ELR (cell line): ENCODE measurements at places on chromosomes 6 and 20.

GRCh38 chr6:99178168-99178567 lies 171.3 kb downstream of the FAXC start:
- peak; percentile 3 for DNase-seq

DNA sequence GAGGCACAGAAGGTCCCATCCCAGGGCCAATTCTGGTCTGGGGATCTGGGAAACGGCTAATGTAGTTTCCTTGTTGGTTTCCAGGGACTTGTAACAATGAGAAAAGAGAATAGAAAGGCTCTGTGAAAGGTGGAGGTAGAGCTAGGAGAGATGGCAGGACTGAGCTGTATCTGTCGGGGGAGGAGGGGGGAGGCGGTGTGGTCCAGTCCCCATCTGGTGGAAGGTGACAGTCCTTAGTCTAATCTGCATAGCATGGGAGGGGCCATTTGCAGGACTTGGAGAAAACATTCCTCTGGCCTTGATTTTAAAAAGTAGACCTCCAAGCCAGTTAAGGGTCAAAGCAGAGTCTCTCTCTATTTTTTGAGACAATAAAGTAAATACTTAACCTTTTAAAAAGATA lies 137.1 kb downstream of the DNAH8 start:
- DNase-seq, result no peak

DNA sequence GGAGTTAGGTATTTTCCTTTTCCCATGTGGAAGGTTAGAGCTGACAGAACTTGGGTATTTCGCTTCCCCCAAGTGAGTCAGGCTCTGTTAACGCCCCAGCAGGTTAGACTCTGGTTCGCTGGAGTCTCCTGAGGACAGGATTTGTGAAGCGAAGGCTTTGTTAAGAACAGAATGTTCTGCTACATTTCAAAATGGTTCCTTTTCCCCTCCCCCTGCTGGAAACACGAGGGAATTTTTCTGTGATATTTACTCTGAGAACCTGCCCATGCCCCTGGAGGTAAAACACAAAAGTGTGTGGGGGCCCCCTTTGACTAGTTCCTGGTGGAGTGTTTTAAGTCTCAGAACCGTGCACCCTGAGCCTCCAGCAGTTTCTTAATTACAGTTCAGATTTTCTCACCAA lies 731.4 kb upstream of the CITED2 start:
- peak; percentile 59 for DNase-seq

GRCh38 chr6:65538644-65539043 lies 168.4 kb downstream of the EYS start:
- no peak for DNase-seq

DNA sequence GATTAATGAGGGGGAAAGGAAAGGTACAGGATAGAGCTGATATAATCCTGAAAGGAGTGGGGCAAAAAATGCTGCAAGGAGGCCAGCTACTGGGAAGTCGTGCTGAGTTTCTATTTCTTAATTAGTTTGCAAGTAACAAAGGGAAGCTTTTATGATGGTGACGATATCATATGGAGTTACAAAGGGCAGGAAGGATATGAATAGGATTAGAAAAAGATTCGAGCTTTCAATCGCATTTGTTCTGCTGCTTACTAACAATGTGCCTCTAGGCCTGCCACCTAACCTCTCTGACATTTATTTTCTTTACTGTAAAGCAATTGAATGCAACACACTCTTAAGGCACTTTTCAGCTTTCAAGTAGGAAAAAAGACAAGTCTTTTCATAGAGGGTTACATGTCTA lies 219.2 kb downstream of the CLVS2 start:
- DNase-seq, result no peak

DNA sequence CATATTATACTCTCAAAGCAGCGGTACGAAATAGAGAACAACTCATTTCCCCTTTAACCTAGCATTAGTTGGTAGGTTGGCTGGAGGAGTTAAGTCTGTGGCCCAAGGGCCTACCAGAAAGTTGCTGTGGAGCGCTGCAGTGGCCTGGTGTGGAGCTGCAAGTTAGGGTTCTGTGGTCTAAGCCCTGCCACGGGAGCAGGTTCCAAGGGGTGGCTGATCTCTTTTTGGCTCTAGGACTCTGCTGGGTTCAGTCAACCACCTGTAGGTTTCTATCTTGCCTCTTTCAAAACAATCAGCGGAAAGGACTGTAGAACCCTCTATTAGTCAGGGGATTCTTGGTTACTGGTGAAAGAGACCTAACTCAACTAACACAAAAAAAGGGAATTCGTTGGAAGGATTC lies 54.5 kb upstream of the TULP4 start:
- no peak for DNase-seq

- no peak for DNase-seq
Measured at GRCh38 chr6:83466328-83466727, 35.5 kb upstream of the ME1 start.

GRCh38 chr20:32603046-32603726 lies 18.1 kb upstream of the NOL4L start:
- DNase-seq, result no peak

- no peak for DNase-seq
Measured at GRCh38 chr20:63745424-63745805, 5.8 kb downstream of the SLC2A4RG start.

- DNase-seq, result no peak
Measured at GRCh38 chr6:28901831-28902230, 22.0 kb downstream of the TRIM27 start.

DNA sequence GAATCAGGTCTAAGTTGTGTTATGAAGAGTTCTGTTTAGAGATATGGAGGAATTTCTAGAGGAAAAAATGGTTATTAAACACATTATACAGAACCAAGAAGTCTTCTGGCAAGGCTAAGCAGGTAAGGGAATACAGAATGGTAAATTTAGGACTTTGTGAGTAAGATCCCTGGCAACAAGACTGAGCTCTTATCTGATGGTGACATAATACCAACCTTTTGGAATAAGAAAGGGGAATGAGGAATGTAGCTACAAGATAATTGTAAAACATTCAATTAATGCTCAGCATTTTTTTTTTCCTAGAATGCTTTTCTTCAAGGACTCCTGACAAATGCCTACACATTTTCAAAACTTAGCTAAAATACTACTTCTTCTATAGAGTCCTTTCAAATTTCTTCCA lies 51.8 kb downstream of the CYB5R4 start:
- no peak for DNase-seq

- no peak for DNase-seq
Measured at GRCh38 chr6:87784051-87784450, 82.0 kb upstream of the AKIRIN2 start.

DNA sequence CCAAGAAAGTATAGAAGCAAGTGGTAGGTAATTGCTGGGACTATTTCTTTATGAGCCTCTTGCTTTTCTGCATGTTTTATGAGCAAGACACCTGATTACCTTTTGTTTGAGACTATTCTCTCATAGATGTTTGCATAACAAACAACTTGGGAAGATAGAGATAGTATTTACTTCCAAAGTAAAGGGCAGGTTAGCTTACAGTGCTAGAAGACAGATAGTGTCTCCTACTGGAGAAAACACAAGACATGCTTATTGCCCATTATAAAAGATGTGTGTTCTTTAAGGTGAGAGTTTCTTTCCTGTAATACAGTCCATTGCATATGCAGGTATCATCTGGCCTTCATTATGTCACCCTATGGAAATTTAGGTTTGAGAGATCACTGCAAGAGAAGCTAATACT lies 174.2 kb upstream of the FUT9 start:
- no peak for DNase-seq

- no peak for DNase-seq
Measured at GRCh38 chr6:89506716-89507617, 74.0 kb downstream of the ANKRD6 start.

- peak; percentile 16 for DNase-seq
Measured at GRCh38 chr6:55014321-55015088, 159.8 kb upstream of the HCRTR2 start.

- no peak for DNase-seq
Measured at GRCh38 chr20:46161921-46162320, 43.8 kb downstream of the CD40 start.

- DNase-seq, result no peak
Measured at GRCh38 chr6:46254946-46255345, 84.2 kb upstream of the ENPP5 start.

- DNase-seq, result no peak
Measured at GRCh38 chr6:41739041-41739440, 3.6 kb upstream of the TFEB start.

GRCh38 chr20:36908603-36909002 lies 32.7 kb downstream of the TLDC2 start:
- DNase-seq, result no peak

GRCh38 chr6:110325197-110325596 lies 33.0 kb downstream of the METTL24 start:
- no peak for DNase-seq

- DNase-seq, result no peak
Measured at GRCh38 chr6:163773646-163774045, 359.1 kb downstream of the QKI start.

DNA sequence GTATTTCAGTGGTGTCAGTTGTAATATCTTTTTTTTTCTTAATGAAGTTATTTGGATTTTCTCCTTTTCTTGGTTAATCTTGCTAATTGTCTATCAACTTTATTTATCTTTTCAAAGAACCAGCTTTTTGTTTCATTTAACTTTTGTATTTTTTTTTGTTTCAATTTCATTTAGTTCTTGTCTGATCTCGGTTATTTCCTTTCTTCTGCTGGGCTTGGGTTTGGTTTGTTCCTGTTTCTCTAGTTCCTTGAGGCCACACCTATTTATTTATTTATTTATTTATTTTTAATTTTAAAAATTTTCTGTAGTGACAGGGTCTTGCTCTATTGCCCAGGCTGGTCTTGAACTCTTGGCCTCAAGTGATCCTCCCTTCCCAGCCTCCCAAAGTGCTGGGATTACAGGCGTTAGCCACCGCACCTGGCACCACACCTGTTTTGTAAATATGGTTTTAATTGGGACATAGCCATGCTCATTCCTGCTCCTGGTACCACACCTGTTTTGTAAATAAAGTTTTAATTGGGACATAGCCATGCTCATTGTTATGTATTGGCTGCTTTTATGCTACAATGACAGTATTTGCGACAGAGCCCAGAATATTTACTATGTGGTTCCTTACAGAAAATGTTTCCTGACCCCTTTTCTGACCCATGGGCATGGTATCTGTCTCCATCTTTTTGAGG lies 22.2 kb downstream of the KDM1B start:
- no peak for DNase-seq

DNA sequence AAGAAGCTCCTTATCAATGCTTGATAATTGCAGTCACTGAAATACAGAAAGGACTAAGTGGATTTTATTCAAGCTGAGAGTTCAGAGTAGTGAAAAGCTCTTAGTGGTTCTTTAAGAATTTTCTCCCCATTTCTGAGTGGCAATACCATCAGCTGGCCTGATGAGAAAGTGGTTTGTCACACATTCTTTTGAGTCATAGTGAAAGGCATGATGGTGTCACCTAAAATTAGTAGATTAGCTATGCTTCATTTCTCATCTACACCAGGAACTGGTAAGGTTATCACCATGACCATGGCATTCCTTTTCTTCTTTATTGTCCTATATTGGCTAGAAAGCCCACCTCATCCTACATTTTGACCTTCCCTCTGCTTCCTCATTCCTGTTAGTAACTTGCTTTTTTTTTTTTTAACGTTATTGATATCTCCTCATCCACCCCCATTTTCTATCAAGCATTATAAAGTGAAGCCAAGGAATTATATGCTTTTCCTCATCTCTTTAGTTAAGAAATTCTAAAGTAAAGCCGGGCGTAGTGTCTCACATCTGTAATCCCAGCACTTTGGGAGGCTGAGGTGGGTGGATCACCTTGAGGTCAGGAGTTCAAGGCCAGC lies 67.4 kb upstream of the LOC128125822 start:
- peak; percentile 24 for DNase-seq

DNA sequence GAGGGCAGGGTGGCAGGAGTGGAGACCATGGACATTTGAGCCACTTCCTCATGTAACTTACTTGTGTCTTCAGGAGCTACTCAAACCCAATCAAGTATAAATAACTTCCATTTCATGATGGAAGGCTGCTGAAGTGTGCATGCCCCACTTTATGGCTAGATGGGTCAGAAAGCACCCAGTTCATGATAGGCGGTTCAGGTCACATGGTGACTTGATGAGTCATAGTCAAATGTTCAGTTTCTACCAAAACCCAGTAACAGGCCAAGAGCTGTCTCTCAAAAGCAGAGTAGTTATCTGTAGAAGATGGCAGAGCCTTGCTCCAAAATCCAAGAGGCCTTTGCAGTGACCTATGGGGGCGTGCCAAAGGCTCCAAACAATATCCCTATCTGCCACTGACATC lies 133.7 kb upstream of the TENT5A start:
- DNase-seq, result no peak

DNA sequence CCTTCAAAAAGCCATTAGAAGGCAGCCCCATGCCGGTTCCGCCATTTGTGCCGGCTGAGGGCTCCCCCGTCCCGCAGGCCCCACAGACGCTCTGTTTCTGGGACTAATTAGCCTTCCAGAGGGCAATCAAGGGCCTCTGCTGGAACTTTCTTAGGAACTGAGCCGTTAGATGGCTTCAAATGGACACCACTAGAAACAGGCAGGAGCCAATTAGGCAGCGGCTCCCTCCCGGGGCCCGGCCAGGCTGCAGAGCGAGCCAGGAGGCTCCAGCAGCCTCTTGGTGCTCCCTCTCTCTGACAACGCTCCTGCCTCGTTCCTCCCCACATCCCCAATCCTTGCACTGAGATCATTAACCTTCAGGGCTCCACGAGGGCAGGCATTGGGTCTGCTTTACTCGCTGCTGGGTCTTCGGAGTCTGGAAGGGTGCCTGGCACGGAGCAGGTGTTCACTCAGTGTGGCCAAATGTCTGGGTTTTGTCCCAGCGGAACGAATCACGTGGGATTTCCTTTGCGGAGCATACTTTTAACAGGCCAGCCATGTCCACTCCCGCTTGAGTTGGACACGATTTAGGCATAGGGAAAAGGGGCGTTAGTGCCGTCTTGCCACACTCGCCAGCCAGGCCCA lies 98.3 kb downstream of the TMEM242 start:
- no peak for DNase-seq

GRCh38 chr6:168711666-168712300 lies 270.8 kb downstream of the SMOC2 start:
- DNase-seq, result no peak

DNA sequence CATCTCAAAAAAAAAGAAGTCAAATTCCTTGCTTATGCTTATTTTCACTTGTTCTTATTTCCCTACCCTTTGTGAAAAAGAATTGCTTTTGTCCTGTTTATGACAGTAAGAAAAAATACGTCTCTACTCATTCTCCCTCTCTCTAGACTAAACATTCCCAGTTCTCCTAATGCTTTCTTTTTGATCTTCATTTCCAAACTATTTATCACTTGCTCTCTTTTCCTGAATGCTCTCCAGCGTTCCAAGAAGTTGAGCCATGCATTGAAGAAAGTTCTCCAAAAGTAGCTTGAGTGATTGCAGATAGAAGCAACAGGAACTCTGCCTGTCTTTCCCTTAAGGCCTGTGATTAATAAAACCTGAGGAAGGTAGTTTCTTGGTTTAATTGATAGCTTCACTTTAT lies 53.1 kb upstream of the TMEM170B start:
- DNase-seq, result no peak

DNA sequence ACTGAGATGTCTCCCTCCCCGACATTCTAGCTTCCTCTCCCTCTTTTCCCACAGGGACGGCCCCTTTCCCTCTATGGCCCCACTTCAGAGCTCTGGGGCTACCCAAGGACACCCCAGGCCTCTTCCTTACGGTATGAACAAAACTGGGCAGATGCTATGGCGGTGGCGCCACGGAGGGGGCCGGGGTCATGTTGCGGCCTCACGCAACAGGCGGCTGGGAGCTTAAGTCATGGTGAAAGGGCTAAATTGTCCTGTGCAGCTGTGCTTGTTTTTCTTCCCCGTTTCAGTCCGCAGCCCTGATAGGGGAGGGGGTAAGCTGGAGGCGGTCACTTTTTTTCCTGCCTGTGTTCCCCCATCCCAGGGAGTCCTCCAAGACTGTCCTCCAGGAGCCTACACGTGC lies 17.6 kb upstream of the KIAA1755 start:
- no peak for DNase-seq
